Stimulated activated CD8-positive, alpha-beta memory T cell treated with anti-CD3 and anti-CD28 coated beads, Interleukin-4, amount 100 ng/mL, for 24 hours (primary cell): ENCODE measurements at places on chromosomes 1 and 21.
A peak's percentile ranks its signal among the peaks of the same experiment; 100 is the strongest.

DNA sequence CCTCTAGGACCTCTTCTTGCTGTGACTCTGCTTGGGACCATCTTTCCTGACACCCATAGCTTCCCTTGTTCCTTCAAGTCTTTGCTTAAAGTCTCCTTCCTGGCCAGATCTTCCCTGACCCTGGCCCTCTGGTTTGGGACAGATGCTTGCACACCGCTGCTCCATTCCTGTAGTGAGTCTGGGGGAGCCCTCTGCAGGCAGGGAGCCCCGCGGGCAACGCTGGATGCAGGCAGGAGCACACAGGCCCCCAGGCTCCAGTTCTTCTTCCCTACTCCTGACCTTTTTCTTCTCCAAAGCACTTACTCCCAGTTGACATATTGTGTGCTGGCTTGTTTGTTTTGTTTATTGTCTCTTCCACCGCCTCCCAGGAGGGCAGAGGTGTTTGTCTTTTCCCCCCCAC is 413.4 kb downstream of the CAMTA1 start:
- DNase-seq, result no peak

- DNase-seq, result no peak
These were observed 1793.9 kb downstream of the NCAM2 start for GRCh38 chr21:22791986-22792560.

DNA sequence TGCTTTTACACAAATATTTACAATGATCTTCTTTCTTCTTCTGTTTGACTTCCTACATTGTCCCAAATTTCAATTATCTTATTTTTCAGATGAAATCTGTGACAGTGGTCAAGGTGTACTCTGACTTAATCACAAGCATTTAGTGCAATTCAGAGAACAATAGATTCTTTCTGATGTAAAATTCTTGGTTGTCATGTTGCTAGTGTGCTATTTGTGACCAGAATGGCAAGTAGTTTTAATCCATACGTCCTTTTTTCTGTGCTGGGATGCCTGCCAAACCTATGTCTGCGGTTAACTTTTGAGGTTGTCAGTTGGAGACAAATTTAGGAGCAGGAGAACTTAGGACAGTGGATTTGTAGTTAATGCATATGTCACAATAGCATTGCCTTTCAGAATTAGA is 31.0 kb downstream of the NCAM2 start:
- no peak for DNase-seq

DNA sequence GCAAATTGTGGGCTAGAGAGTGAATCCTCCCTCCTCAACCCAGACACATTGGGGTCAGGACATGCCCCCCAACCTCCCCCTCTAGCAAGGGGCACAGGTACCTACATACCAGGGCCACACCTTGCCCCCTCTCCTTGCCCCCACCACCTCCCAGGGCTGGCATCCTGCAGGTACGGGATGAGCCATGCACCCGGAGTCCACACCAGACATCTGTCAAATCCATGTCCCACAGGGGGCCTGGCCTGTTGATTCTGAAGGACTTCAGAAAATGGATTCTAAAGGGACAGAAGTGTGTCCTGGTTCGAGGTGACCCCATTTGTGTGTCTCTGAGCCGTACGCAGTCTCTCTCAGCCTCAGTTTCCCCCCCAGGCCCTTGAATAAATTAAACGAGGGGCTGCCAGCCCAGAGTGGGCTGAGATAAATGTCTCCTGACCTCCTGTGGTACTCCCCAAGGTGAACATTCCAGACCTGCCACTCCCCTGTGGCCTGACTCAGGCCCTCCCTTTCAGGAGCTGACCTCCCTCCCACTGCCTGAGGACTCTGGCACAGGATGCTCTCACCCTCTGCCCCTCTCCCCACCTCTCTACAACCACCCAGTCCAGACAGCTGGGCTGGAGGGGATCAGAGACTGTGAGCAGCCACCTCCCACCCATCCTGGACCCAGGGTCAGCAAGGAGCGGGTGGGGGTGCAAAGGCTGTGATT is 94.5 kb downstream of the EPHB2 start:
- no peak for DNase-seq

DNA sequence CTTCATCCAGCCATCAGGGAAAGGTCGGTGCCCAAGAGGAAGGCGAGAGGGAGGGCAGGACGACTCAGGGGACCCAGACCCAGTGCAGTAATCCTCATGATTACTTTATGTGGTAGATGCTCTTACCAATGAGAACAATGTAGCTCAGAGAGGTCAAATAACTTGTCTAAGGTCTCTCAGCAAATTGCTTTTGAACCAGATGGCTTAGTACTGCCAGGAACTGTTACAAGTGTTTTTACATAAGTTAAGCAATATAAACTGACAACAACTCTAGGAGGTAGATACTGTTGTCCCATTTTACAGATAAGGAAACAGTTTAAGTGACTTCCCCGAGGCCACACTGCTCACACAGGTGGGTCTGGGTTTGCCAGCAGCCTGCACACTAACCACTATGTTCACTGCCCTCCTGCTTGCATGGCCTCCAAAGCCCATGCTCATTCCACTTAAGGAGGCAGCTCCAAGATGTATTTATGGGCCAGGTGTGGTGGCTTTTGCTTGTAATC is 111.7 kb downstream of the LACTBL1 start:
- DNase-seq, result no peak

GRCh38 chr1:202126426-202126825 is 3.7 kb downstream of the GPR37L1 start:
- DNase-seq, result no peak

DNA sequence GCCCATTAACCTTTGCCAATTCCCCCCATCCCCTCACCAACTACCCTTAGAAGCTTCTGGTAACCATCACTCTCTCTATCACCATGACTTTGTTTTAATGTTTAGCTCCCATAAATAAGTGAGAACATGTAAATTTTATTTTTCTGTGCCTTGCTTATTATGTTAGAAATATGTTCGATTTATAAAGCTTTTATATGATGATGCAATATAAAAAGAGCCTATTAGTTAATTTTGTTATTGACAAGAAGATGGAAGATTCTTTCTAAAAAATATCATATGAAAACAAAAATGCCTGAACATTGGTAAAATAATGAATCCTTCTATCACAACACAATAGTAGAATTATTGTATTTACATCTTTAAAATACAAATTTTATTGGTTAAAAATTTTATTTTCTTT is 836.1 kb upstream of the TMPRSS15 start:
- no peak for DNase-seq

- peak; percentile 77 for DNase-seq
These were observed 25.1 kb downstream of the ZBTB17 start for GRCh38 chr1:15950763-15951295.

GRCh38 chr1:214364786-214365295 is 83.9 kb downstream of the SMYD2 start:
- DNase-seq, result no peak

- no peak for DNase-seq
These were observed 263.0 kb upstream of the NCAM2 start for GRCh38 chr21:20735257-20735656.

DNA sequence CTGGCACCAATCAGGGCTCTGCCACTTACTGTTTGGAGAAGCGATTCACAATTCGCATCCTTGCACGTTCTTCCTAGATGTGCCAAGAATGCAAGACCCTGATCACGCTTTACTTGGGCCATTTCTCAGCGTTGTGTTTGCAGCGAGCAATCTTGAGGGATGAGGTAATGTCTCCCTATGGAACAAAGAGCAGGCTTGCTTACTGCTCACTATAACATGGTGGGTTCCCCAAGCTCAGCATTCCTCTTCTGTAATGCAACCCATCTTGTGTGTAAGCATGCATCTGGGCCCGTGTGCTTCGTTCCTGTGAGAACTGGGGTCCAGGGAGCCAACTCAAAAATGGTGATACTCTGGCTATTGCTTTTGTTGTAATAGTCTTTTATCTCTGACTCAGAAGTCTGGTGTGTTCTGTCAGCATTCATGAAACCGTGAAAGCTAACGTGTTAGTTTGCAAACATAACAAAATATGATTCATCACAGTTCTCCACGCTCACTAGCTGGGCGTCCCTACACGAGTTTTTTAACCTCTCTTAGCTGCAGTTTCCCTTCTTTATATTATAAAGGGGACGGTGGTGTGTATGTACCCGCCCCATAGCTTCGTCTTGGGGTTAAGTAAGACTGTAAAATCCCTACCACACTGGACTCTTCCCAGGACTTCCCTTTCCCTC is 33.3 kb downstream of the DNTTIP2 start:
- DNase-seq, result no peak

DNA sequence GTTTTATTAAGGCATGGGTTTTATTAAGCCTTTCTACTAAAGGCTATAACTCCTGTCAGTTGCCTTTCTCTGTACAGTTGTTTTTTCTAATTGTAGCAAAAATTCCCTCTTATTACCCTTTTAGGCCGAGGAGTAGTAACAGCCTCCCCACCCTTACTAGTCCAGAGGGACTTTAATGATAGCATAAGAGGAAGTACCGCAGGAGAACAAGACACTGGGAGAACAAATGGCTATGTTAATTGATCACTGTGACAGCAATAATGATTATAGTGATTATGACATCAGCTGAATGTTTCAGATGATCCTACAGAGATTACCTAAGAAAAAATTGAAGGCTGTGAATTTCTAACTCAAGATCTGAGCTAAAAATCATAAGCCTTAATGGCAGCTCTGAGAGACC is 383.0 kb upstream of the PTBP2 start:
- no peak for DNase-seq

DNA sequence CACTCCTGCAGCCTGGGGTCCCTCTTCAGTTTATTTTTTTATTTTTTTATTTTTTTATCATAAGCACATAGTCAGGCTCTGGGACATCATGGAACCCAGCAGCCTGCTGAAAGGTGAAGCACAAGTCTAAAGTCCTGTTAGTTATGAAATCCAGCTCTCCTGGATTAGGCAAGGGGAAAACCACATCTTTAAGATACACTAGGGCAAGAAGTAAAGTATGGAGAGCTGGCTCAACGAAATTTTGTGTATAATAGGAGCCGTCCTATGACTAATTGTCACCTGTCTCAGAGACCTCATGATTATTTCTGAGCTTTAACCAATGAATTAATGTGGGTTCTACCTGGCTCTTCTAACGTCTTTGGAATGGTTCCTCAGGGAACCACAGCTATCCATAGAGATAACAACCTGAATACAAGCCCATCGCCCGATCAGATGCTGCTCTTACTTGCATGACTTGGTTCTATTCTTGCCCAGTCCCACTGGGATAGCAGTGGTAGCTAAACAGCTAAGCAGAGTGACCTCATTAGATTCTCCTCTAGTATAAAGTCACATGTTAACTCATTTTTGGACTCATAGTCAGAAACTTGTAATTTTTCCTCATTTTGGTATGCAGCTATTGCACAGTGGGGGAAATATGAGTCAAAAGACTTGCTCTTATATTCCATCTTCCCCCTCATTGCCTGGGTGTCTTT is 122.7 kb downstream of the LMO4 start:
- no peak for DNase-seq

DNA sequence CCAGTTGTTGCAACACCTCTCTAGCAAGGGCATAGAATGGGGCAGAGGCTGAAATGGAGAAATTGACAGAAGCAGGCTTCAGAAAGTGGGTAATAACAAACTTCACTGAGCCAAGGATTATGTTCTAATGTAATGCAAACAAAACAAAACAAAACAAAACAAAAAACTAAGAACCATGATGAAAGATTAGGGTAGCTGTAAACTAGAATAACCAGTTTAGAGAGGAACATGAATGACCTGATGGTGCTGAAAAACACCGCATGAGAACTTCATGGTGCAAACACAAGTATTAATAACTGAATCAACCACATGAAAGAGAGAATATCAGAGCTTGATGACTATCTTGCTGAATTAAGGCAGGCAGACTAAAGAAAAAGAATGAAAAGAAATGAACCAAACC is 1707.7 kb downstream of the BRINP3 start:
- no peak for DNase-seq

GRCh38 chr1:90534116-90534515 is 183.0 kb downstream of the BARHL2 start:
- DNase-seq, result no peak

DNA sequence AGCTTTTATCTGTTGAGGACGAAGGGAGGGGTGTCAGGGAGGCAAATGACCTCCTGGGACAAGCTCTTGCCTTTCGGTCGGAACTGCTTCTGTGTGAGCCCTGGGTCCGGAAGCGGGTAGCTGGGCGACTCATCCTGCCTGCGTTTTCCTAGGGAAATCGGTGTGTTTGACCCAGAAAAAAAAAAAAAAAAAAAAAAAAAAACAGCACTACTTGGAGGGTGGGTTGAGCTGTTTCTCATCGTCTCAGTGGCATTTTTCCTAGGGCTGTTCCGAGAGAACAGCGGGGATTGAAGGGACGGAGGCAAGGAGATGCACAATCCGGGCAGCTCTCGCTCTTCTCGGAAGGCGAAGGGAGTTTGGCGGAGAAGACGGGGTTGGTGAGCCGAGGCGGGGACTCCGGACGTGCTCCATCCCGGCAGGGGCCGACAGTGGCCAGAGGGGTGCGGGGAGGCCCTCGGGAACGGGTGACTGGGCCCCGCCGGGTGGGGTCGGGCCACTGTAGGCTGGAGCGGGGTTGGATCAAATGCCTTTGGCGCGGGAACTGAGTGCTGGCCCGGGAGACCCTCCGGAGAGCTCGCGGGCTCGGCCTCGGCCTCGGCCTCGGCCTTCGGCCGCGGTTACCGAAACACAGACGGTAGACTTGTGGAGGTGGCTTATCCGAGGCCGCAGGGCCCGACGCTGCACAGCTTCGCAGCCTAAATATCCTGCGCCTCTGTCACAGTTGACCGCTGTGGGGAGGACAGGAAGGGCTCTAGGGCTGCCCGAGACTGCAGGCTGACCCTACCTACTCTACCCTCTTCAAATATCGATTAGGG is 2.4 kb upstream of the BARHL2 start:
- no peak for DNase-seq

DNA sequence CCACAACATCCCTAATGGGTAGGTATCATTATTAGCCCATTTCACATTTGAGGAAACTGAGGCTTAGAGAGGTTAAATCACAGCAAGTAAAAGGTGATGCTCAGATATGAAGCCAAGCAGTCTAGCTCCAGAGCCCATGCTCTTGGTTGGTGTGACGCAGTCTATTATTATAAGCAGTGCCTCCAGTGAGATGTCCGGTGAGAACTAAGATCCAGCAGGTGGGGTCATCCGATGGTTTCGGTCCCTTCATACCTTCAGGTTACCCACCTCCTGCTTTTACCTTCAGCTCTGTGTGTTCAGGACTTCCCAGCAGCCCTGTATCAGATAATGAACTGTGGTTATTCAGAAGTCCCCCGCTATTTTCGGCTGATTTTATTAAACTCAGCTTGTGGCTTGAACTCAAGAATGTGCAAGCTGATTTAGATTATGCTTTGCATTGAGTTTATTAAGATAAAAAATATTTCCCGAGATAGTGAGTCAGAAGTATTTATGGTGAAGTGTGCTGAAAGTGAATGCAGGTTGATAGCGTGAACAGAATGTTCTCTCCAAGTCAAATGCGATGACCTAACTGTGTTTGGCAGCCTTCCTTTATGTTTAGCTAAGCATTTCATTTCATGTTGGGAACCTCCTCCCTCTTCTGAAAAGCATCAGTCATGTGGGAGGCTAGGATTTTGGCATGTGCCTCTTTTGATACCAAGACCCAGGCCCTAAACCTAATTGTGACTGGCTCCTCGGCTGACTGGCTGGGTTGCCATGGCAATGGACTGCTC is 160.9 kb upstream of the UBE2U start:
- DNase-seq, result no peak
